Neural cell (in vitro differentiated cells): ENCODE measurements at places on chromosomes 1 and 21. TPM values are rescaled to one million over a fixed set of nuclear protein-coding genes. Genes with fewer than 3 reads are reported as not detected.

The ABCG1 gene
- 14.2 and 17.1 TPM in 2 replicates for polyA plus RNA-seq

The CYP4B1 gene
- not detected in 2 replicates for polyA plus RNA-seq

The C1orf185 gene
- polyA plus RNA-seq, result not detected in 2 replicates

The MYBPH gene
- not detected in 2 replicates for polyA plus RNA-seq

The SLAMF6 gene
- not detected in 2 replicates for polyA plus RNA-seq

The PDPN gene
- 0.16 and 0.63 TPM in 2 replicates for polyA plus RNA-seq

The CYP2J2 gene
- polyA plus RNA-seq, result not detected in 2 replicates

The DENND2C gene
- 0.18 and 0.26 TPM in 2 replicates for polyA plus RNA-seq

The PDE4B gene
- 135 and 139 TPM in 2 replicates for polyA plus RNA-seq

The MANEAL gene
- polyA plus RNA-seq, result 37.0 and 46.7 TPM in 2 replicates

The L1TD1 gene
- not detected in 2 replicates for polyA plus RNA-seq

The PROK1 gene
- 0.54 and 1.5 TPM in 2 replicates for polyA plus RNA-seq

The ERICH3 gene
- polyA plus RNA-seq, result 0.27 TPM in 1 of 2 replicates, not detected in the other

The OPTC gene
- not detected in 2 replicates for polyA plus RNA-seq

The LY9 gene
- not detected in 2 replicates for polyA plus RNA-seq

The H3-3A gene
- 2,069 and 2,124 TPM in 2 replicates for polyA plus RNA-seq

The PSEN2 gene
- 12.9 and 14.5 TPM in 2 replicates for polyA plus RNA-seq

The C1orf115 gene
- 0.42 and 0.88 TPM in 2 replicates for polyA plus RNA-seq

The EYA3 gene
- 11.1 and 11.2 TPM in 2 replicates for polyA plus RNA-seq

The TBX19 gene
- polyA plus RNA-seq, result 0.42 TPM in 1 of 2 replicates, not detected in the other

The NRIP1 gene
- polyA plus RNA-seq, result 48.2 and 48.4 TPM in 2 replicates

The ZNF648 gene
- polyA plus RNA-seq, result not detected in 2 replicates

The TMPRSS15 gene
- polyA plus RNA-seq, result 0.18 and 0.50 TPM in 2 replicates
